GM23248 (cell line): ENCODE measurements at places on chromosomes 11 and 22. TPM values are rescaled to one million over a fixed set of nuclear protein-coding genes. Genes with fewer than 3 reads are reported as not detected.
A peak's percentile ranks its signal among the peaks of the same experiment; 100 is the strongest.

C11orf42 gene
- polyA plus RNA-seq = 0.16 TPM in 1 of 2 replicates, not detected in the other

DNA sequence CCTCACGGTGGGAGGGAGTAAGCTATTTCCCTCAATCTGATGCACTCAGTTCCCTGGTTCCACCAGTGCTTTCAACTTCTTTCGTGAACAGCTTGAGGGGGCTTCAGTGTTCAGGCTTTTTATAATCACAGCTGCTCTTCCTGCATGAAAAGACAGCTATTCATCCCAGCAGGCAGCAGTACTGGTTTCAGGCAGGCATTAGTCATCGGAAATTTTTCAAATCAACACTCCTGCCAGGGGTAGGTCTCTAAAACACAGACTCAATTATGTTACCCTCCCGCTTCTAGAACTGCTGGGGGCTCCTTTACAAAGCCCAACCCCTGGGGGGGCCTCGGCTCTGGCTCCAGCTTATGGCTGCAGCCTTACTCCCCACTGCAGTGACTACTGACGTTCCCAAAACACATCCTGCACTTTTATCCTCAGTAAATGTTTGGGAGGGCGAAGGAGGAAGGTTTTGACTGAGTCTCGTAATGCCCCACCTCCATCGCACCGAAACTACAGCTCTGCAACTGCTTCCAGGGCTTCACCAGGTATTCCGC, 5.8 kb downstream of the POLDIP3 start:
- DNase-seq = peak; percentile 74

BSX gene
- not detected in 2 replicates for polyA plus RNA-seq

DNA sequence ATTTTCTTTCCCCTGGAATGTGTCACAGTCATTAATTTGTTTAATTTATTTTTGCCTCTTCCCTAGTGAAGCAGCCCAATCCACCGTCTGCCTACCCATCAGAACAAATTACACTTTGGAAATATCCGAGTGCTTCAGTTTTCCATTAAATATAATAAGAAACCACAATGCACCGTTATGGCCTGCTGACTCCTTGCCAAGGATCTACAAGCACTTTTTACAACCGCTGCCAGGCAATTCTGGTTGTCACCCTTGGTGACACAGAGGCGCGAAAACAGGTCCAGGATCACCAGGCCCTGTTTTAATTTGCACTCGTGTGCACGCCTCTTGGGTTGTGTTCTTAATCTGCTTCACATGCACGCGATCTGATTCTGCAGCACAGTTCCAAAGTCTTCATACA, 43.9 kb downstream of the KIRREL3 start:
- no peak for DNase-seq

CDC42EP1 gene
- polyA plus RNA-seq = 122 and 130 TPM in 2 replicates

DNA sequence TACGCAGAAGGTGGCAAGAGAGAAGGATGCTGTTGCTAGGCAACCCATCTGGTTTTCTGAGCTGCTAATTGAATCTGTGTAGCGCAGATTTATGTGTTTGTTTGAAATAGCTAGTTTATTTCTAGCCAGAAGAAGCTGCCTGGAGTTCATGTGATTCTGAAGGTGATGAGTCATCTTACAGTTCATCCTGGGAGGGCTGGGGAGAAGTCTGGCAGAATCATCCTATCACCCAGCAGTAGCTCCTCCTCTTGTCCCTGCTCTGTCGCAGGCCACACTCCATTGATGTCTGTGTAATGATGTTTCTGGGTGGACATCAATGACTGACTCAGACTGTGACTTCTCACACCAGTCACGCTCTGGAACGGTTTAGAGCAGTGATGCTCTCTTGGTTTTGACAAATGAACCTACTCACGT, 4.8 kb upstream of the FBXO7 start:
- peak; percentile 87 for DNase-seq
